ENCODE measurements at places on chromosomes 13 and 19. TPM values are rescaled to one million over a fixed set of nuclear protein-coding genes. Genes with fewer than 3 reads are reported as not detected.

GRCh38 chr19:3644351-3645066 is 17.9 kb upstream of the CACTIN start:
- no peak overlapping the region for H3K4me3 ChIP-seq
- peaks cover 31% of the 10 kb centered on the region for H3K36me3 ChIP-seq
- H3K27ac ChIP-seq, result no peak overlapping the region
- H3K27me3 ChIP-seq, result no peaks in the 10 kb centered on the region
- no peak for DNase-seq
- H3K4me1 ChIP-seq, result no peaks in the 10 kb centered on the region

The KL gene
- total RNA-seq, result 0.04 TPM

DNA sequence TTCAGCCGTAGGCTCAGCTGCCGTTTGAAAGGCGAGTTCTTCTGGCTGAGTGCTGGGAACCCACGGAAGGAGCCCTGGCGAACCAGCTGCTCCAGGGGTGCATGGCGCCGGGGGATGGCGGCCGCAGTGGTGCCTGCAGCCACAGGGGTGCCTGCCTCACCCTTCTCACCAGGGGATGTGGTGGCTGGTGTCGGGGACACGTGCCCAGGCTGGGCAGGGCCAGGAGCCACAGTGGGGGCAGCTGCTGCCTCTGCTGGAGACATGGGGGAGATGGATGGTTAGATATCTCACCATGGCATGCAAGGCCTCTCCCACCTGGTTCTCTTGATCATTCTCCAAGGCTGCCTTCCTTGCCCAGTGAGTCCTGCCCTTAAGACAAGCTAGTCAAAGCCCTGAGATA is 17.1 kb downstream of the NUMBL start:
- no peak overlapping the region for H3K4me3 ChIP-seq
- no peaks in the 10 kb centered on the region for H3K4me1 ChIP-seq
- peaks cover 93% of the 10 kb centered on the region for H3K36me3 ChIP-seq
- no peaks in the 10 kb centered on the region for H3K27me3 ChIP-seq

- H3K4me1 ChIP-seq, result no peaks in the 10 kb centered on the region
- H3K36me3 ChIP-seq, result no peaks in the 10 kb centered on the region
- H3K27me3 ChIP-seq, result no peaks in the 10 kb centered on the region
- DNase-seq, result no peak
- no peak overlapping the region for H3K4me3 ChIP-seq
Observed at GRCh38 chr13:51534041-51534817, 50.0 kb upstream of the WDFY2 start.

The RFPL4AL1 gene
- not detected for total RNA-seq

The DIAPH3 gene
- 18.7 TPM for total RNA-seq
